ENCODE measurements at places on chromosomes 7 and 10.

DNA sequence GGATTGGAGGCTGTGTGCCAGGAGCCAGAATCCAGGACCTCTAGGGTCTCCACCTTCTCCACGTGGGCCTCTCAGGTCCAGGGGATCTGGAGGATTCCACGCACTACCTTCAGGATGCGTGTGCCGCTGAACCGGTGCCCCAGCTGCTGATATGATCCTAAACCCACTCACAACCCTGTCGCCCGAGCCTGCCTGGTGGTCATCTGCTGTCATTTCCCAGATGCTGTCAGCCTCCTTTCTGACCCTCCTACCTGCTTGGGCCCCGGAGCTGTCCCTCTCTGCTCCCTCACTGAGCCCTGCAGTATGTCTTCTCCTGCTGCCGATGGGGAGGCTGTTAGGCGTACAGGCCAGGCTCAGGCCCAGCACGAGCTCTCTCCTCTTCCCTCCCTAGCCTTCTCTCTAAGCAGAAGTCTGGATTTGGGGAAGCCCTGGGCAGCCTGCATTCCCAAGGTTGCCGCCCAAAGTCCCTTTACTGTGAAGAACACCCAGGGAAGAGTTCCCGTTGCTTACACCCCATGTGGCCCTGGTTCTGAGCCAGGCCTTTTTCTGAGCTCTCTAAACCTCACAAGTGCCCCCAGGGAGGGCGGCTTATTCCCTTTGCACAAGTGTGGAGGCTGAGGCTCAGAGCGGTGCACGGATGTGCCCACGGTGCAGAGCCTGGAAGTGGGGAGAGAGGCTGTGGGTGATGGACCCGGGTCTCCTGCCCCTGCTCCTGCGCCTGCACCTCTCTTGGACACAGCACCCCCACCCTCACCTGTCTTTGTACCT is 30.8 kb upstream of the ZNF488 start:
- no peak overlapping the region for H3K27ac ChIP-seq
- DNase-seq: no peak
- no peak overlapping the region for H3K4me3 ChIP-seq
- H3K27me3 ChIP-seq: no peaks in the 10 kb centered on the region
- H3K4me1 ChIP-seq: peaks cover 22% of the 10 kb centered on the region

DNA sequence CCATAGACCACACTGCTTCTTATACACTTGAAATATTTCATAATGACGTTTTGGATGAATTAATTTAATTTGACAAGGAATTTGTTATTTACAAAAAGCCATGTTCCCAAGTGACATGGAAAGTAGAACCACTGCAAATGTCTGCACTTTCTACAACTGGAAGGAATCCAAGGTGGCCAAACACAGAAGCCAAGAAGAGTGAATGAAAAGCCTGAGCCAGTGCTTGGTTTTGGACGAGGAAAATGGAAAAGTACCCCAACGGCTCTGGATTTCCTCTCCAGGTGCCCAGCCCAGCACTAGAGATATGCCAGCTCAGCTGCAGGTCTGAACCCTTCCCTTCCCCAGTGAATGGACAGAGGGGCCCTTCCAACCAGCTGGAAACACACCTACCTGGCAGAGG is 279.4 kb downstream of the TNS3 start:
- H3K27me3 ChIP-seq: no peaks in the 10 kb centered on the region
- H3K4me3 ChIP-seq: no peak overlapping the region
- no peak overlapping the region for H3K27ac ChIP-seq
- peaks cover 78% of the 10 kb centered on the region for H3K36me3 ChIP-seq

DNA sequence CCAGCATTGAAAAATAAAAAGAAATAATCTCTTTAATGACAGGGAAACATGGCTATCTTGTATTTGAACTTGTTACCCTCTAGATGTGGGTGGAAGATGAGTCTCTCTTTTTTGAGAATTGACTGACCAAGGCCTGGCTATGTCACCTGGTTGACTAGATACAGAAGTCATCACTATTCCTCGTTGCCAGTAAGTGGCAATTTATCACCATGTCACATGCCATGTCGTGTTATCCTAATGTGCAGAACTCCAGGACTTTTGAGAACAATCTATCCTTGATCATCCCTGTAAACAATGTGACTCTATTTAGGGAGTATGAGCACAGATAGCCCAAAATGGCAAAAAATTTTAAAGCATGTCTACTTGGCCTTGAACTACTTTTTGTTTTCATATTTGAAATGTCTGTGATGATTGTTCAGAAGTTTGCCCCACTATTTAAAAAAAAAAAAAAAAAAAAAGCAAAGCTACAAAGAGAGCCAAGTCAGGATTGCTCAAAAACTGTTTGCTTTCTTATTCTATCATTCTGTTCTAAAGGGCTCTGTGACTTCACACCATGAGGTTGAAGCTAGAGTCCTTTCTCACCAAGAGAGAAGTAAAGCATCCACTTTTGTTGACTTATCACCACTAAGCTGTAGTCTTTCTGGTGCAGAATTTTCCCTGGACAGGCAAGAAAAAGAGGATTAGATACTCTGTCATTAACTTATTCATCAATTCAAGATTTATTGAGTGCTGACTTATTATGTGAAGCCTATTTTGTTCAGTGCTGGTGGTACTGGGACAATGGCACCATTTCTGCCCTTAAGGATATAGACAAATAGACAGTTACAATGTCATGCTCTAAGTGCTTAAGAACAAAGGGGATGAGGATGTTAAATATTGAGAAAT is 10.4 kb upstream of the WIPF3 start:
- no peak overlapping the region for H3K27ac ChIP-seq
- H3K36me3 ChIP-seq: no peaks in the 10 kb centered on the region
- H3K4me3 ChIP-seq: no peak overlapping the region

DNA sequence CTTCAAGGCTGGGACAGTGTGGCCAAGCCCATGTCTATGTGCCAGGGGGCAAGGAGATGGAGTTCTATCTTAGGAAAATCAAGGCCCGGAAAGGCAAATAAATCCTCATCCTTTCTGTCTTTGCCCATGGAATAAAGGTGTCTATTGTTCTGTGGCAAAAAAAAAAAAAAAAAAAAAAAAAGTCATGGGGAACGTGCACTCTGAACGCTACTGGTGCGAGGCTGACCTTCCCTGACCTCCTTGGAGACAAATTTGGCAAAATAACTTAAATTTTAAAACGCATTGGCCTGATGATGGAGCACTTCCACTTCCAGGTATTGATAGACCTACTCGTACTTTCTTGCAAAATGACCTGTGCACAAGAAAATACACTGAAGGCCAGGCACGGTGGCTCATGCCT is 12.2 kb upstream of the BAG3 start:
- no peak overlapping the region for H3K27ac ChIP-seq
- no peak for DNase-seq
- no peak overlapping the region for H3K4me3 ChIP-seq
- H3K36me3 ChIP-seq: no peaks in the 10 kb centered on the region
- no peaks in the 10 kb centered on the region for H3K27me3 ChIP-seq

GRCh38 chr10:93947055-93947454 is 46.7 kb upstream of the PLCE1 start:
- H3K27ac ChIP-seq: no peak overlapping the region
- no peaks in the 10 kb centered on the region for H3K27me3 ChIP-seq

DNA sequence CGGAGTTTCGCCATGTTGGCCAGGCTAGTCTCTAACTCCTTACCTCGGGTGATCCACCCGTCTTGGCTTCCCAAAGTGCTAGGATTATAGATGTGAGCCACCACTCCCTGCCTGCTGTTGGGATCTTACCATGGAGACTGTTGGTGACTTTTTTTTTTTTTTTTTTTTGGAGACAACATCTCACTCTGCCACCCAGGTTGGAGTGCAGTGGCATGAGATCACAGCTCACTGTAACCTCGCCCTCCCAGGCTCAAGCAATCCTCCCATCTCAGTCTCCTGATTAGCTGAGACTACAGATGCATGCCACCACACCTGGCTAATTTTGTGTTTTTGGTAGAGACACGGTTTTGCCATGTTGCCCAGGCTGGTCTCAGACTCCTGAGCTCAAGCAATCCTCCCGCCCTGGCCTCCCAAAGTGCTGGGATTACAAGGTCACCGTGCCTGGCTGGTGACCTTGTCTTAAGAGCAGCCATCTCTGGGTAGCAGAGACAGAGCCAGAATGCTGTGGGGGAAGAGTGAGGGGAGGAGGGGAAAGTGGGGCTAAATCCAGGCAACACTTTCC is 25.7 kb upstream of the ASCC1 start:
- H3K27me3 ChIP-seq: no peaks in the 10 kb centered on the region
- DNase-seq: no peak
- H3K36me3 ChIP-seq: no peaks in the 10 kb centered on the region
- peaks cover 53% of the 10 kb centered on the region for H3K4me1 ChIP-seq
- no peak overlapping the region for H3K4me3 ChIP-seq
- no peak overlapping the region for H3K27ac ChIP-seq

GRCh38 chr7:108605559-108606201 is 36.0 kb downstream of the DNAJB9 start:
- no peak for DNase-seq
- no peaks in the 10 kb centered on the region for H3K27me3 ChIP-seq
- H3K4me1 ChIP-seq: no peaks in the 10 kb centered on the region
- no peak overlapping the region for H3K27ac ChIP-seq
- H3K4me3 ChIP-seq: no peak overlapping the region
- no peaks in the 10 kb centered on the region for H3K36me3 ChIP-seq

DNA sequence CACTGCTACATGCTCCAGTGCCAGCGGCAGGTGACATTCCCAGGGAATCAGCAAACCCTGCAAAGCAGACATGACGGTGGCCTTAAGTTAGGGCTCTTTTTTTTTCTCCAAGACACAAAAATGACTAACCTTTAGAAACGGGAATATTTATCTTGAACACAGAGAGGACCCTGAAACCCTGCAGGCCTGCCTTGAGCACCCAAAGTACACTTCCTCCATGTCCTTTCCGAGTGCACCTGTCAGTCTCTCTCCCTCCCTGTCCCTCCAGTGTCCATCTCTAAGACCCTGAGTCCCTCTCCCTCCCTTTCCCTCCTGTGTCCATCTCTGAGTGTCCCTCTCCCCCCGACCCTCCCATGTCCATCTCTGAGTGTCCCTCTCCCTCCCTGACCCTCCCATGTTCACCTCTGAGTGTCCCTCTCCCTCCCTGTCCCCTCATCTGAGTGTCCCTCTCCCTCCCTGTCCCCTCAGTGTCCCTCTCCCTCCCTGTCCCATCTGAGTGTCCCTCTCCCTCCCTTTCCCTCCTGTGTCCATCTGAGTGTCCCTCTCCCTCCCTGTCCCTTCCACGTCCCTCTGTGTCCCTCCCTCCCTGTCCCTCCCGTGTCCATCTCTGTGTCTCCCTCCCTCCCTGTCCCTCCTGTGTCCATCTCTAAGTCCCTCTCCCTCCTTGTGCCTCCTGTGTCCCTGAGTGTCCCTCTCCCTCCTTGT is 51.2 kb upstream of the CAMK2B start:
- 0 out of 2 replicates have a peak, but pooled peaks cover 7% of the 10 kb centered on the region for H3K36me3 ChIP-seq
- no peaks in the 10 kb centered on the region for H3K27me3 ChIP-seq
- no peak overlapping the region for H3K27ac ChIP-seq
- no peak for DNase-seq
